Naive thymus-derived CD8-positive, alpha-beta T cell (primary cell): ENCODE measurements at places on chromosomes 3 and 15. TPM values are rescaled to one million over a fixed set of nuclear protein-coding genes. Genes with fewer than 3 reads are reported as not detected.

EDC3 gene
- 38.6 TPM for total RNA-seq

TUSC7 gene
- not detected for total RNA-seq

AGBL1 gene
- total RNA-seq: not detected

CHRNB4 gene
- total RNA-seq: not detected

KNG1 gene
- not detected for total RNA-seq

DUOXA1 gene
- 0.81 TPM for total RNA-seq

FBXO45 gene
- total RNA-seq: 4.3 TPM

BRPF1 gene
- 41.2 TPM for total RNA-seq

CLRN1 gene
- not detected for total RNA-seq

RTP1 gene
- total RNA-seq: not detected

ULK4 gene
- 16.7 TPM for total RNA-seq

TLR9 gene
- 2.4 TPM for total RNA-seq

APH1B gene
- 28.5 TPM for total RNA-seq

SCAP gene
- total RNA-seq: 95.9 TPM

GPR149 gene
- not detected for total RNA-seq

LPCAT4 gene
- 66.3 TPM for total RNA-seq

PYGO1 gene
- total RNA-seq: not detected

ZNF660 gene
- total RNA-seq: 1.7 TPM

SUSD5 gene
- total RNA-seq: not detected

SERINC4 gene
- total RNA-seq: 0.23 TPM

IGF2BP2 gene
- 0.49 TPM for total RNA-seq

TMCO5A gene
- not detected for total RNA-seq

ADAMTS17 gene
- 4.6 TPM for total RNA-seq

GNB5 gene
- total RNA-seq: 48.5 TPM
